Stimulated activated CD8-positive, alpha-beta memory T cell treated with anti-CD3 and anti-CD28 coated beads, Interleukin-4, amount 100 ng/mL, for 1 hour (primary cell): ENCODE measurements at places on chromosomes 5 and 9.

- no peak for DNase-seq
Measured at GRCh38 chr9:121363622-121363961, 6.5 kb downstream of the STOM start.

DNA sequence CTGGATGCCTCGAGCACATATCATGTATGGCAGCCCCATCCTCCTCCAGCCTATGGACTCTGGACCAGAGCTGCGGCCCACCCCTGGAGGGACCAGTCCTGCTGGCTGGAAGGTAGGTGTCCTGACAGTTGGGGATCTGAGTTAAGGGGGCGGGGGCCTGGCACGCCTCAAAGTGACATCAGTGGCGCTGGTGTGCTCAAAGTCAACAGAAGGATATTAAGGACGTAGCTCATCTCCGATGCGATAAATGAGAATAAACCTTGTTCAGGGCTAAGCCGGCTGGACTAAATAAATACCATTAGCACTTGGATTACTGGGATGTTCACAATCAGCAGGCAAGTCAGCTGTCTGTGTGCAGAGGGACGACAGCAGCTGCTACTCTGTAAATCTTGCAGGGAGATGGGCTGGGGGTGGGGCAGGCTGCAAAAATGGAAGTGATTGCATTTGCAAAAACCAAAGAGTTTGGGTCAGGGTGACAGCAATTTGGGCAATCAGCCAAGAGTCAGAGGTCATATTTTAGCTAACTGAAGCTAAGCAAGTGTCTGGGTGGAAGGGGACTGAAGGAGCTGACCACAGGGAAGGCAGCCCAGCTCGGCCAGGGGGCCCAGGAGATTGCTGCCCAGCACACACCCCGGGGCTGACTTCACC lies 80.0 kb upstream of the LRRTM2 start:
- no peak for DNase-seq

- no peak for DNase-seq
Measured at GRCh38 chr9:28518439-28518838, 945.2 kb upstream of the C9orf72 start.

GRCh38 chr5:62722360-62722759 lies 143.7 kb downstream of the LRRC70 start:
- no peak for DNase-seq

GRCh38 chr5:140926443-140927227 lies 536 bp downstream of the PCDHAC1 start:
- no peak for DNase-seq

GRCh38 chr5:16712178-16712577 lies 95.4 kb upstream of the RETREG1 start:
- no peak for DNase-seq

DNA sequence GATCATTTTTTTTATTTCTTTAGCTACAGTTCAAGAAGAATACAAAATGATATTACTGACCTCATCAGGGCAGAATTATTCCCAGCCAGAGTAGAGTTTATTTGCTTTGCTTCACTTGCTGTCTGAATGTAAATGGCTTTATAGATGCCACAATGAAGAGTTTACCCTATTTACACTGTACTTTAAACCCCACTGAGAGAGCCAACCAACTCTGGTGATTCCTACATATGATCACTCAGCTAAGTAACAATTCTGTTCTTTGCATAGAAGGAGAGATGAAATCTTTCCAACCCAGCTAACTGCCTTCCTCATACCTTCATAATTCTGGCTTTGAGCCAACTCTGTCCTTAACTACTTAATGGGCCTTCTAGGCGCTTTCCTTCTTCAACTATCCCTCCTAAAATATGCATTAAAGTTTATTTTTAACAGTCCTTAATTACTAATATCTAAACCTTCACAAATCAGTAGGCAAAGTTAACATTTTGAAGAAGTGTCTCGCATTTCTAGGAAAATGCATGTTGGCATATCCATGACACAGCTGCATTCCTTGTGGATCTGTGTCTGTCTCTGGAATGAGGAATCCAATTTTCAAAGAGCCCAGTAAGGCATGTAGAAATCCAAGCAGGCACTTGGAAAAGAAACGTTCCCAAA lies 284.8 kb upstream of the GRAMD2B start:
- no peak for DNase-seq
